ENCODE measurements at places on chromosomes 1 and 21.
A peak's percentile ranks its signal among the peaks of the same experiment; 100 is the strongest.

DNA sequence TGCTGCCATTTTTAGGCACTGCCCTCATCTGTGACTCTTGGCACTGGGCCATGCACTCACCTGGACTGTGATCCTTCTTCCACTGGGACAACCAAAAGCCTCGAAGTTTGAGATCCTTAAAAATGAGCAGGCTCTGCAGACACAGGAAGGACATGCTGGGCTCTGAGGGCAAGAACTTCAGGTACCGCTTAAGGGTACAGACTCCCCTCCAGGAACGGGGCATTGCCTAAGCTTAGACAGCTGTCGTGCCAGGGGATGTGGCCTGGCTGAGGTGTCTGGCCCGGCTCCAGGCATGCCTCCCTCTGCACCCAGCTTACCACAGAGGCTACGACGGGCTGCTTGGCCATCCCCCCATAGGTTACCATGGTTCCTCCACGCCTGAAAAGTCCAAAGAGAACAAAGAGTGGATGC, 14.2 kb upstream of the SRSF4 start:
- DNase-seq, result no peak

GRCh38 chr1:74526708-74527107, 14.3 kb upstream of the LRRC53 start:
- no peak for DNase-seq

- DNase-seq, result no peak
These were observed 197.6 kb downstream of the CAMTA1 start for GRCh38 chr1:6982860-6983259.

DNA sequence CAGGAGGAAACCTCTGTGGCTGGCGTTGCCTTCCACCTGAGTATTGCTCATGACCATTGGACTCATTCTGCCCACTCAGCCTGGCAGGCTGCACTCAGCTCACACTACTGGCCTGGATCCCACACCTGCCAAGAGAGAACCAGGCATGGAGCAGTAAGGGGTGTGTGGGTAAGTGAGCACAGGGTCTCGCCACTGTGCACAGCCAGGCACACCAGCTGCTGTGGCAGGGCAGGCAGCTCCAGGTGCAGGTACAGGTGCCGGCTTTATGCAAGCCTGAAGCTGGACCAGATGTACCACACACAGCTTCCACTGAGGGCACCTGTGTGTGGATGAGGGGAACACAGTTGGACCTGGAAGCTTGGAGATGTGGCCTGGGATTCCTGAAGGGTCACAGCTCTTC, 295.2 kb upstream of the SNX7 start:
- DNase-seq, result no peak

DNA sequence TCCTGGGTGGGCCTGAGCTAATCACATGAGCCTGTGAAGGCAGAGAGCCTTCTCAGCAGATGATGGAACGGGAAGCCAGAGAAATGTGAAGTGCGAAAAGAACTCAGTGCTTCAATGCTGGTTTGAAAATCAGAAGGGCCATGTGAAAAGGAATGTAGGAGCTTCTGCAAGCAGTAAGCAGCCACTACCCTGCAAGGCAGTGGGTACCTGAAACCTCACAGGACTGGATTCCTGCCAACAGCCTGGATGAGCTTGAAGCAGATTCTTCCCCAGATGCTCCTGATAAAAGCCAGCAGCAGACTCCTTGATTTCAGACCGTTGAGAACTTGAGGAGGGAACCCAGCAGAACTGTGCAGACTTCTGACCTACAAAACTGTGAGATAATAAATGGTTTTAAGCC, 158.6 kb downstream of the SYT2 start:
- peak; percentile 25 for DNase-seq

- DNase-seq, result no peak
These were observed 17.1 kb downstream of the THEM4 start for GRCh38 chr1:151892190-151892589.

DNA sequence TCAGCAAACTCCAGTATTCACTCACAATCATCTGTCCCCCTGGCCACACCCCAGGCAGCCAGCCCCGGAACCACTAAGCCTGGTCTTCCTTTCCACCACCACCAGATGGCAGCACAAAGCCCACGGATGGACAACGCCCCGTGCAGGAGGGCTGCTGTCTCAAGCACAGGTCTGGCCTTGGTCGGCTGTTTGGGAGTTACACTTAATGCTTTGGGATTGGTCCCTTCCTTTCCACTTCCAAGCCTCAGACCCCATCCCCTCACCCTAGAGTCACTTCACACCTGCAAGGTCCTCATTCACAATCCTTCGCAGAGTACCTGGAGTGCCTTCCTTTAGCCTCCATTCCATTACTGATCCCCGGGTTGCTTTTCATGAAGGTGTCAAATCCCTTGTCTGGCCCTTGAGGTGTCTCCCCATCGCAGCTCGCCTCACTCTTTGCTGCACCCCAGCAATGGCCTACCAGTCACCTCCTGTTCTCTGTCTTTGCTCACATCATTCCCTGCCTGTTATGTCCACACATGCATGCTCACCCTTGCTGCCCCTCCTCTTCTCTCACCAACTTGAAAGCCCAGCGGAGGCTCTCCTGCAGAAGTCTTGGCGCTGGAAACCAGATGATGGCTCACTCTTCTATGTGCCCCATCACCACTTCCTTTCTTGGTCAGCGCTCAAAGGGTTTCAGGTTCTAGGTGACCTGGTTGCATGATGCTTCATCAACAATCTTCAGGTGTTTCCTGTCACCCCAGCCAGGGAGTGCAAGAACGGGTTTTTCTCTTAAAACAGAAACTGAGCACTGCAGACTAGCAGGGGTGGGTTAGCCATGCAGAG, 24.9 kb upstream of the KCNA2 start:
- DNase-seq, result peak; percentile 66
